HL-60 (cell line): ENCODE measurements at places on chromosomes 1 and 21.
A peak's percentile ranks its signal among the peaks of the same experiment; 100 is the strongest.

DNA sequence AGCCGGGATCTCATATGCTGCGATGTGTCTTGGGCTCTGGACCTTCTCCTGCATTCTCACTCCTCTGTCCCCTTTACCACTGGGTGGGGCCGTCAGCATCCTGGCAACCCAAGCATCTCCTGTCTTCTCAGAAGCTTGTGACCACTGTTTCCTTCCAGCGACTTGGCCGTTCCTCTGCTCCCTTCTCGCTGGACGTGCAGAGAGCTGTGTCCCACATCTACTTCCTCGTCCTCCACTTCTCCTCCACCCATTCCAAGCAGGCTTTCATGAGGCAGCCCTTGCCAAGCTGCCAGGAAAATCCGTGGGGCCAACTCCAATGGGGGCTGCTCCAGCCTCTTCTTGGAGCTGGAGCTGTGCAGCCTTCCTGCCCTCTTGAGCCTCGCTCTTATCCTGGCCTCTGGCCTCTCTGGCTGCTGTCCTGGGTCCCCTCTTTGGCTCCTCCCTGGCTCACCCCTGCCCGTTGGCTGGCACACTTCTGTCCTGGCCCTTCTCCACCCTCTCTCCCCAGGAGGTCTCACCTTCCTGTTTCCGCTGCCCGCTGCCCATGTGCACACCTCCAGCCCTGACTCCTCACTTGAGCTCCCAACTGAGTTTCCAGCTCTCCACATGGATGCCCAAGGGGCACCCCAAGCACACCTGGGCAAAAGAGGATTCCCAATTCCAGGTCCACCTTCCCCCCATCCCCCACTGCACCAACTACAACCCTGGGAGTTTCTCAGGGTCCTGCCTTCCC is 8.7 kb downstream of the FAM131C start:
- no peak for DNase-seq

GRCh38 chr1:204726478-204726877 is 40.9 kb upstream of the LRRN2 start:
- no peak for DNase-seq

DNA sequence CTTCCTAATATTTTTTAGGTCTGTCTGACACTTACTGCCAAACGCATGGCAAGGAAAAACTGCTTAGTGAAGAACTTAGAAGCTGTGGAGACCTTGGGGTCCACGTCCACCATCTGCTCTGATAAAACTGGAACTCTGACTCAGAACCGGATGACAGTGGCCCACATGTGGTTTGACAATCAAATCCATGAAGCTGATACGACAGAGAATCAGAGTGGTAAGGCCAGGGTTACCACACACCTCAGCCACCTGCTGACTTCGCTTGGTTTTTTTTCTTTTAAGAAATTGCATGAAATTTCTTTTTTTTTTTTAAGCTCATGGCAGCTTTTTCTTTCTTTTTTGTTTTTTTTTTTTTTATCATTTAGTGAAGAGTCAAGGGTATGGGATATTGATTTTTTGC is 17.2 kb downstream of the ATP1A1 start:
- DNase-seq: no peak

DNA sequence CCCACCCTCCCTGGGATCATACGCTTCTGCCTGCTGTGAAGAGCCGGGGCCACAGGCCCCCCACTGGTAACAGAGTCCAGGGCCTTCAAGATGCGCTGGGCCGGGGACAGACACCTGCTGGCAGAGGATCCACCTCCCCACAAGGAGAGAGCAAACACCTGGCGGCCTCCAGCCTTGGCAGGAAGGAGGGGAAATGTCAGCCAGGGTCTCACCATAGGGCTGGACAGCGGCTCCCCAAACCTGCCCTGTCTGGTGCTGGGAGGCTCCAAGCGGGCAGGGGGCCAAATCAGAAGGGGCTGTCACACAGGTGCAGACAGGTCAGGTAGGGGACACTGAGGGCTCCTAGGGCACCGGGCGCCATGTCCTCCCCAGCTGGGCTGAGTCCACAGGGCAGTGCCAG is 58.9 kb downstream of the KCNAB2 start:
- no peak for DNase-seq

DNA sequence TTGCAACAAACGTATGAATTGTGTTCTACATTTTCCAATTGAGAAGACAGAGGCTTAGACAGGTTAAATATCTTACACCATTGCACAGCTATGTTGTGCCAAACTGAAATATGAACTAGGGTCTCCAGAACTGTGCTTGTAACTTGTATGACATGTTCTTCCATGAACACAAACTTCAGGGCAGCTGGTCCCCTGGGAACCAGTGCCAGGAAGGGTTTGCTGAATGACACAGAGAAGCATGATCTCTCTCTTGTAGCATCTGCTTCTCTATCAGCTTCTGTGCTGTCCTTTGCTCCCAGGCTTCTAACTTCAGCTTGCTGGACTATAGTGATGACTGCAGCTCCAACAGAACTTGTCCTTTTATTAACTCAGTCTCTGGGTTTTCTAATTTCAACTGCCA is 385.5 kb downstream of the SIPA1L2 start:
- DNase-seq: no peak

DNA sequence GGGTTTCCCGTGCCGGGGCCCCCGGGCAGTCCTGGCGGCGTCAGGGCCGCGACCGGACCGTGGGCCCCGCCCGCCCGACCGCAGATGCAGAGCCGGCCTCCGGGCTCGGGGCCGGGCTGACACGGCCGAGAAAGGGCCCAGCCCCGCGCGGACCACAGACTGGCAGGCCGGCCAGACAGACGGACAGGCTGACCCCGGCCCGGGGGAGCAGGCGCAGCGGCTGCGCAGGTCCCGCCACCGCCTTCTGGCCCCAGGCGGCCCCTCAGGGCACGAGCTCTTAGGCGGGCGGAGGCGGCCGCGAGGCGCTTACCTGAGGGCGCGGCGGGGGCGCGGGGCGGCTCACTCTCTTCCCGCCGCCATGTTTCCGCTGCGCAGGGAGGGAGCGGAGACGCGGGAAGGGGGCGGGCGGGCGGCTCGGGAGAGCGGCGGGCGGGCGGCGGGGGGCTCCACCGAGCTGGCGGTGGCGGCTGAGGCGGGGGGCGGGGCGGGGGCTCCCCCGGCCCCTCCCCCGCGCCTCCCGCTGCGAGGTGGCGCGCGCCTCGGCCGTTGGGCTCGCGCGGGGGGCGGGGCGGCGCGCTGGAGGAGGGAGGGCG is at the start of gene SCMH1:
Gene SCMH1, minus strand, starts transcription at position 558 of the 593 bp plus-strand sequence. CDS start 56,173 bp downstream, outside the sequence.
- DNase-seq: peak; percentile 14

- no peak for DNase-seq
These were observed 2.3 kb downstream of the RHOU start for GRCh38 chr1:228737601-228738041.

DNA sequence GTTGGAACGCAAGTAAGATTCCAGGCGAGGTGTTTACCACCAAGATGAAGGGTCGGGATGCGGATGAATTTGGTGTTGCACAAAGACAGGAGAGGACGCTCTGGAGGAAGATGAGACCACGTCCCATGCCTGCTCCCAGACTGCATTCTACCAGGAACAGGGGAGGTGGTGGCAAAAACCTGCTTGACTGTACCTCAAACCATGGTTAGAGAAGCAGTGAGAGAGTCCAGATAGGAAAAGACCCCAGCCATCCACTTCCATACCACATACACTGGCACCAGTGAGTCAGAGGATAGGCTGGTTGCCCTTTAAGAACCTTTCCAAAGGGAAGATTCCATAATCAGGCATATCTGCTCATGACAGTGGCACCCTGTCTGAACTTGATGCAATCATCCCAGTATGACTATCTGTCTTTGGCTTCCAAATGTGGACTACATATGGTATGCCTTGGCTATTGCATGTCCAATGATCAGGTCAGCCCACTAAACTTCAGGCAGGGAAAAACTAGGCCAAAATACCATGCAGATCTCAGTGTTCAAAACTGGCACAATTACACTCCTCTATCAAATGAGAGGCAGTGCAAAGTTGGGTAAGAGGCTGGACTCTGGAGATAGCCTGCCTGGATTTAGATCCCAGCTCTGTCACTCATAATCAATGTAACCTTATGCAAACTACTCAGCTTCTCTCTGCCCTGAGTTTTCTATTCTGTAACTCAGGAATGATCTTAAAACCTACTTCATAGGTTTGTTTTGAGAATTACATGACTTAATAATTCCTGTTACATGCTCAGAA is 20.6 kb downstream of the NPR1 start:
- no peak for DNase-seq

GRCh38 chr1:167499106-167499505 is 19.2 kb downstream of the CD247 start:
- DNase-seq: no peak

GRCh38 chr1:183589874-183590243 is 400 bp downstream of the NCF2 start:
- no peak for DNase-seq

DNA sequence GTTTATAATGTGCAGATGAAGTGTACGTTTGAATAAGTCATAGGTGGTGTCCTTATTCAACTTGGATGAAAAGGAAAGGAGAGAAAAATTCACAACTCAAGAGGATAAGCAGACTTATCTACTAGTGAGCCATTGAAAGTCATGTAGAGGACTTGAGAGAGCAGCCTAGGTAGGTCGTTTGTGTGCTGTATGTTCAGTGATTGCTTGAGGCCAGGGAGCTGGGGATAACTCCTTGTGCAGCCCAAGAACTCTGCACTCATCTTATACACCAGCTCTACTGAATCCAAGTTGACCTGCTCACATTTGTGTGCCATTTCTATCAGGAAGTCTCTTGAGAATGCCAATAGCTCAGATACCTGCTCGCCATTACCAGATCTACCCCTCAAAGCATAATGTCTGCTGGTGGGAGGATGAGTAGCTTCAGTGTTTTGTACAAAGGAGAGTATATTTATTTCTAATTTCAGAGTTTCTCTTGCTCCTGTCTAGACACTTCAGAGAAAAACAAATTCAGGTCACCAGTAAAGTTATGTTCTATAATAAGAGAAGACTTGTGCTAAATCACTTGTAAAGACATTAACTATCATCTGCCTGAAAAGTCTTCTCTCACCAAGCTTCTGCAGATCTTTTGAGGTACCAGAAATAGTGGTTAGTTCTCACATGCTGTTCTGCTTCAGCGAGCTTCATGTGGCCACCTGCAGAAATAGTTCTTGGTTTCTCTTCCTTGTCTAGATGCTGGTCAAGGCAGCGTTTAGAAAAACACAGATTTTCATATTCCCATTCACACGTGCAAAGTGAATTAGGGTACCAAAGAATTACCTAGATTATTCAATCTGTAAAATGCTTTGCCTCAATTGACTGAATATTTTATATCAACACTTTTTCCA is 10.8 kb downstream of the S1PR1 start:
- no peak for DNase-seq

GRCh38 chr1:45016090-45016697 is 4.1 kb downstream of the UROD start:
- DNase-seq: no peak

- DNase-seq: no peak
These were observed 96.5 kb downstream of the DAB1 start for GRCh38 chr1:57327336-57327735.

GRCh38 chr21:36704958-36705678 is 6.2 kb downstream of the SIM2 start:
- no peak for DNase-seq

DNA sequence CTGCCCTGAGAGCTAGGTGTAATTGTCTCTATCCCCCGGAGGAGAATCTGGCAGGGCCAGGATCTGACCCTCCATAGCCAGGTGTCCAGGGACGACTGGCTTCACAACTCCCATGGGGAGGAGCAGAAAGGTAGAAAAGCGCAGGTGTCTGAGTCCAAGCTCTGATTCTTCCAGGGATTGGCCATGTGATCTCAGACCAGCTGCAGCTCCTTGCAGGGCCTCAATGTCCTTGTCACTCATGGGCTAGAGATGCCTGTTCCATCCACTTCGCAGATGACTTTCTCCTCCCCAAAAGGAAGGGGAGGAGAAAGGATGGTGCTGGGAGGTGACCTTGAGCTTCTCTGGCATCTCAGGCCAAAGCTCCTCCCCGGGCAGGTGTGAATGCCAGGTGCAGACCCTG is 22.7 kb downstream of the HSPG2 start:
- no peak for DNase-seq

GRCh38 chr1:85290826-85291225 is 14.4 kb upstream of the BCL10 start:
- DNase-seq: no peak

DNA sequence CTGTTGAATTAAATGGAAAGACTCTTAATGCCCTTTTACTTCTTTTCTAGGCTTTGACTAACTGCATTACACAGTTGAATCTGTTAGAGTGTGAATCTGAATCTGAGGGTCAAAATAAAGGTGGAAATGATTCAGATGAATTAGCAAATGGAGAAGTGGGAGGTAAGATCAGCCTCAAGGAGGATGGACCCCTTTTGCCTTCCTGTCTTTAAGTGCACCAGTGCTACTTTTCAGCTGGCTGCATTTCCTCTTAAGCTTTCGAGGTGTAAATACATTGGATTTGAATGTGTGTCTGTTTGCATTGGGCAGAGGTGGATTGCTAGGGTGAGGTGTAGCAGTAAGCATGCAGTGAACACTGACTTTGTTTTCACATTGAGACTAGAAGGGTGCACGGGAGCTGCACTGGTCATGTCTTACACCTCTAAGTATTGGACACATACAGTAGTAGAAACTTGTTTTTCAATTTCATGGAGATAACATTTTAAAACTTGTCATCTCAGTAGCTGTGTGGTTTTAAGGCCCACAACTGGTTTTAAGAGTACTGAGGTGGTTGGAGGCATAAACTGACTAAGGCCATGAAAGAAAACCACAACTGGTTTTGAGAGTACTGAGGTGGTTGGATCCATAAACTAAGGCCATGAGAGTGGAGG is 35.4 kb downstream of the MIA3 start:
- DNase-seq: no peak

- no peak for DNase-seq
These were observed 1670.3 kb downstream of the MRPL39 start for GRCh38 chr21:23936991-23937390.

- no peak for DNase-seq
These were observed 185.4 kb downstream of the LMO4 start for GRCh38 chr1:87513966-87514660.

GRCh38 chr1:90784186-90784847 is 67.2 kb upstream of the BARHL2 start:
- DNase-seq: no peak

- DNase-seq: no peak
These were observed 5.9 kb downstream of the SSR2 start for GRCh38 chr1:156014829-156015228.

DNA sequence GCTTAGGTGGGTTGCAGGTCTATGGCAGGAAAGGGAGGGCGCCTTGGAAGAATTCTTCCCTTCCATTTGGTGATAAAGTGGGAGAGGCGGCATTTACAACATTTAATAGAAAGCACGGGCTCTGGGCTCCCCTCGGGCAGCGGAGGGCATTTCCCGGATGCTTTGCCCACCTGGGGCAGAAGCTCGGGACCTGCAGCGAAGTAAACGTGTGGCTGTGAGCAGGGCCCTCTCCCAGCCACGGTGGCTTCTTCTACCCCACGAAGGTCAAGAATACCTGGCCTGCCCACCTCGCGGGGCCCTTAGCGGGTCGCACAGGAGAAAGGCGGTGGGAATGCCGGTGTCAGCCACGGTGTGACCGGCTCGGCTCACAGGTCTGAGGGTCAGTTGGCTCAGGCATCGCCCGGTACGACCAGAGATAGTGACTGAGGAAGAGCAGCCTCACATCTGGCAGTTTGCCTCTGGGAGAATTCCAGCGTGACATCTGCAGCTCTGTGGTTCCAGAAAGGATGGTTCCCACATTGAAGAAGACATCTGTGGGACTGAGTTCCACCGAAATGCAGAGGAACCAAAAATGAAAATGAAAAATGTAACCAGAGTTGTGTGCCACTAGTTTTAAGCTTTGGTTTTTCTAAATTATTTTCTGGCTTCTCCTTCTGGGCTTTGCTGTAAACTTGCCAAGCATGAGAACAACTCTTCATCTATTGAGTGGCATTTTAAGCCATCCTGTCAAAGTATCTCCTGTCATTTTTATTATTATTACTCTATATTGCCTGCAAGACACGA is 720 bp upstream of the F3 start:
- no peak for DNase-seq
